ENCODE measurements at places on chromosomes 3 and 15. TPM values are rescaled to one million over a fixed set of nuclear protein-coding genes. Genes with fewer than 3 reads are reported as not detected.

IGSF11 gene
- total RNA-seq = not detected

DNA sequence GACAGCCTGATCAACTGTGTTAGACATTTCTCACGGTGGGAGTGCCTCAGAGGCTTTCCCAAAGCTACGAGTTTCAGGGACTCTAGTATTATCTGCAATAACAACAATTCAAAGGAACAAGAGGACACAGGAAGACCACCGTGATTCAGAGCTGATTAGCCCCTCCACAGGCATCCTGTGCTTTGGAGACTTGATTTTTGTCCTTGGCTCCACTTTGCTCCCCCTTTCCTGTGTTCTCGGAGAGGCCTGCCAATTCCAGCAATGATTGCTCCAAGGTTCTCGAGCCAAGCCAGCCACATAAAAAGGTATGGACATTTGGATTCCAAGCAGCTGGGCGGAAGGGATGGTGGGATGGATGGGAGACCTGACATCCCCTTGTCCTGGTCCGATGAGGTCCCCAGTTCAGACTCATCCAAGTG is 14.3 kb downstream of the EHD4 start:
- H3K4me1 ChIP-seq = peaks cover 14% of the 10 kb centered on the region
- H3K27ac ChIP-seq = 0 out of 2 replicates have a peak overlapping the region, but pooled peaks have one; percentile 7
- H3K27me3 ChIP-seq = no peaks in the 10 kb centered on the region

GRCh38 chr15:72229076-72229946 is 1.7 kb downstream of the PKM start:
- peak; percentile 67 for DNase-seq
- peak overlapping the region; percentile 96 for H3K4me3 ChIP-seq
- H3K4me1 ChIP-seq = peaks cover 53% of the 10 kb centered on the region
- H3K27me3 ChIP-seq = no peaks in the 10 kb centered on the region
- H3K27ac ChIP-seq = peak overlapping the region; percentile 91

DNA sequence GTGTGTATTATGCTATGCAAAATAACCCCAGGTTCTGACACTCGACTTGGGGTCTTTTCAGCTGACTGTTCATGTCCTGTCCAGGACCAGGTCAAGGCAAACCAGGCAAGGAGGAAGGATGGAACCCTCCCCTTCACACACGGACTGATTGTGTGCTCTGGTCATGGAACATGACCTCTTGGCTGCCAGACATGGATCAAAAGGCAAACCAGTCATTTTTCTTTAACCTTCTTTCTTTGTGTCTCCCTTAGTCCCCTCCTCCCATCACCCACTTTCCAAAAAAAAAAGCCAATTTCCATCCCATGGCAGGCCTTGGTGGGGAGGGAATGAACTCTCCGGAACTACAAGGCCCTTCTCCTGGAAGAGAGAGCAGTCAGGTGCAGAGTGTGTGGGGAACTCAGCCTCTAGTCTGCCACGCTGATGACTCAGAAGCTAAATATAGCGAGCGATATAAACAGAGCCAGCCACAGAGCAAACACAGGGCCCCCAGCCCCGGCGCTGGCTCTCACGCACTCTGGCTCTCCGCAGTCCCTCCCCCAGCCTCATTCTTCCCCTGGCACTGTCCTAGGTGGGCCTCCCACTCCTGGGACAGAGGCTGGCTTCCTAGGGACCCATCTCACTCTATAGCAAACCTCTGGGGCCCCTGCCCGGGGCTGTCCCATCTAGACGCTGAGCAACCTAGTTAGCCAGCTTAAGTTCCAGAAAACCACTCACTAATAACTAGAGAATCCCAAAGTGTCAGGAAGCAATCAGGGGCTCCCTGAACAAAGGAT is 10.0 kb downstream of the BMF start:
- H3K4me3 ChIP-seq = peak overlapping the region; percentile 41
- peaks cover 64% of the 10 kb centered on the region for H3K4me1 ChIP-seq
- peak; percentile 80 for DNase-seq
- H3K27ac ChIP-seq = no peak overlapping the region
- H3K36me3 ChIP-seq = no peaks in the 10 kb centered on the region

DNA sequence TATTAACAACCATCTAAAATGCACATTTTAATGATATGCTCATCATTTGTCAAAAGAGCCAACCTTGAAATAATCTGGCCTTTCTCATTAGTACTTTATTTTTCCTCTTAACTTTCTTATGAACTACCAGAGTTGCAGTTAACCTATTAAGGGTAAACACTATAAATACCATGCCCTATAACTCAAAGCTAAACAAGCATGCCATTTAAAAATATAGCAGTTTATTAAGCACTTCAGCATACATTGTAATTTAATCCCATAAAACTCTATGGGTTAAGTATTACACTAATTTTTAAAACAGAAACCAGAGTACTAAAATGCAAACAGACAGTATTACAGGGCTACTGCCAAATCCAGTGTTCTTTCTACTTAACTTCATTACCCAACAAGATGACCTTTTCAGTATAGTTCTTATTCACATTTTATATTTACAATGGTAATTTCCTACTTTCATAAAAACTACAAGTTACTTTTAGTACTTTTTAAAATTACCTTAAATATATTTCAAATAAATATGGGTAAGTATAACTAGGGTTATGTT is 11.8 kb downstream of the NPTN start:
- H3K4me3 ChIP-seq = no peak overlapping the region
- no peaks in the 10 kb centered on the region for H3K27me3 ChIP-seq
- peaks cover 45% of the 10 kb centered on the region for H3K4me1 ChIP-seq
- H3K27ac ChIP-seq = no peak overlapping the region
- DNase-seq = no peak

GRCh38 chr15:86689006-86689405 is 609.3 kb downstream of the AGBL1 start:
- no peaks in the 10 kb centered on the region for H3K4me1 ChIP-seq
- no peaks in the 10 kb centered on the region for H3K36me3 ChIP-seq

APOD gene
- not detected for total RNA-seq

TP63 gene
- not detected for total RNA-seq

DNA sequence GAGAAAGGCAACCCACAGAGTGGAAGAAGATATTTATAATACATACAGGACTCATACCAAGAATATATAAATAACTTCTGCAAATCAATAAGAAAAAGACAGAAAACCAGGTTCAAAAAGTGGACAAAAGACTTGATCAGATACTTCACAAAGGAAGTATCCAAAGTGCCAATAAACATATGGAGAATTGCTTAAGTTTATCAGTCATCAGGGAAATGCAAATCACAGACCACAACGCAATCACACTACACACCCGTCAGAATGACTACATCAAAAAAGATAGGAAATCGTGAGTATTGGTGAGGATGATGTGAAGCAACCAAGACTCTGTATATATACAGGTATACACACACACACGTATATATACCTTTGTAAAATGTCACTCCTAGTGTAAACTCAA is 180.6 kb downstream of the FAM43A start:
- H3K36me3 ChIP-seq = no peaks in the 10 kb centered on the region
- no peak for DNase-seq
- H3K4me1 ChIP-seq = peaks cover 19% of the 10 kb centered on the region
- no peaks in the 10 kb centered on the region for H3K27me3 ChIP-seq

DNA sequence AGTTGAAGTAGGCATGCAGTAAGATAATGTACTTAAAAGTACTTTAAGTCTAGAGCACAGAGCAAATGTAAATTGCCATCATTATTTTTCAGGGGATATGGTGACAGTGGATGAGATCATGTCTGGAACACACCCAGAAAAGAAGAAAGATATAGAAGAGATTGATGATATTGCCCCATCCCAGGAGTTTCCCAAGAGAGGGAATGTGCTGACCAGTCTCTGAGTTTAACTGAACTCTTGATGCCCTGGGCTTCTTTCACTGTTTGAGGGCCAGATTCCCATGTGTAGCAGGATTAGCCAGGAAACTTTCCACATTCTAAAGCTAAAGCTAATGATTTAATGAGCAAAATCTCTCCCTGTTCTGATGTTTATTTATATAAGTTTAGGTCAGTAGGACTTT is 366.8 kb upstream of the UMPS start:
- H3K27ac ChIP-seq = no peak overlapping the region
- no peak for DNase-seq
- no peaks in the 10 kb centered on the region for H3K4me1 ChIP-seq
- H3K4me3 ChIP-seq = no peak overlapping the region
- no peaks in the 10 kb centered on the region for H3K36me3 ChIP-seq

DNA sequence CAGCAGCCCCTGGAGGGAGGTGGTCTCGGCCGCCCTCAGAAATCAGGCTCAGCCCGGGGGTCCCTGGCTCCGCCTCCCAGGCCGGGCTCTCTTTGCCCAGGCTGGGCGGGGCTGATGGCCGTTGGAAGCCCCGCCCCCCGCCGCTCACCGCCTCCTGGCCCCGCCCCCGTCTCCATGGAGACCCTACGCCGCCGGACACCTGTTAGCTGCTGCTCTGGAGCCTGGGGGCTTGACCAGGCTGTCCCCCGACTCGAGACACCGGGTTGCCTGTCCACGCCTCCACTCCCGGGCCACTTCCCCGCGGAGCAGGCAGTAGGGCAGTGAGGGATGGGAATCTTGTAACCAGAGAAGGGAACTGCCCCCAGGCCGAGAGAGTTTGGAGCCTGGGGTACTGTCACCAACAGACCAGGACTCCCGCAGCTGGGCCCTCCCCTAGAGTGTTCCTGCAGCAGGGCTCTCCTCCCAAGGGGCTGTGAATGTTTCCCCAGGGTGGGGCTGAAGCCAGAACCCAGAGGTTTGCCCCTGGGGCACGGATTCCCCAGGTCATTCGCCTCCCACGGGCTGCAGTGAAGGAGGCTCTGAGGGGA is 27.8 kb upstream of the RPL32 start:
- H3K27me3 ChIP-seq = no peaks in the 10 kb centered on the region
- DNase-seq = peak; percentile 61
- H3K36me3 ChIP-seq = no peaks in the 10 kb centered on the region
- peaks cover 32% of the 10 kb centered on the region for H3K4me1 ChIP-seq

CXCR6 gene
- not detected for total RNA-seq

GRCh38 chr15:63551400-63551799 is 45.8 kb upstream of the FBXL22 start:
- H3K36me3 ChIP-seq = no peaks in the 10 kb centered on the region
- DNase-seq = no peak
- no peak overlapping the region for H3K4me3 ChIP-seq
- no peaks in the 10 kb centered on the region for H3K27me3 ChIP-seq

DNA sequence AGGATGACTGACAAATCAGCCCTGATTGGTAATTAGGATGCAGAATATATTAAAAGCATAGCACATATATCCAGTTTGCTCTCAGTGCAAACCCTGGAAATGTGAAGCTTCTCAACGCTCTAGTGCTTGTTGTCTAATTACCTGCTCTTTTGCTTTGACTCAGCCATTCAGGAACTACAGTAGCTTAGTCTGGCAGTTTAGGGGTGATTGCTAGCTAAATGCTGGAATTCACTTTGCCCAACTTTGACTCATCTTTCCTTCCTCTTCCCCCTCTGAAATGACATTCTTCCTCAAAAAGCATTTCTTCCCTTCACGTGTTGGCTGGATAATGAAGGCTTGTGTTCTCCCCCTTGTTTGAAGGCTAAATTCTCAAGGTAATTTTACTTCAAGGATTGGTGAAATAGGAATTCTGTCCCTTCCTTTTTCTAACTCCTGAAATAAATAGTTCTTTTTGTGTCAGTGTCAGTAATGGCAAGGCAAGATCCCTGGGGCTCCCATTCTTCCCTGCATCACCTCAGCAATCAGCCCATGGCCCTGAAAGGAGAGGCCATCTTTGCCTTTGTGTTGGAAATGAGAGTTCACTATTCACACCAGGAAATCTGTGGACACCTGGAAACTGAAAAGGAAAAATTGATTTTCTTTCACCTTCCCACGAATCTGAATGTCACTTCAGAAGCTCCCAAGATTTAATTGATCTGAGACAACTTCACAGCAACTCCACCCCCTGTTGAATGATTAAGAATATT is 103.6 kb downstream of the ECT2 start:
- no peak overlapping the region for H3K4me3 ChIP-seq
- H3K36me3 ChIP-seq = no peaks in the 10 kb centered on the region
- DNase-seq = no peak
- H3K27ac ChIP-seq = no peak overlapping the region

All from Karpas-422 (cell line).